NCI-H2081 (cell line): ENCODE measurements at places on chromosomes 13 and 19.
A peak's percentile ranks its signal among the peaks of the same experiment; 100 is the strongest.

- no peak for DNase-seq
Observed at GRCh38 chr13:110506859-110507566, 54.5 kb downstream of the RAB20 start.

DNA sequence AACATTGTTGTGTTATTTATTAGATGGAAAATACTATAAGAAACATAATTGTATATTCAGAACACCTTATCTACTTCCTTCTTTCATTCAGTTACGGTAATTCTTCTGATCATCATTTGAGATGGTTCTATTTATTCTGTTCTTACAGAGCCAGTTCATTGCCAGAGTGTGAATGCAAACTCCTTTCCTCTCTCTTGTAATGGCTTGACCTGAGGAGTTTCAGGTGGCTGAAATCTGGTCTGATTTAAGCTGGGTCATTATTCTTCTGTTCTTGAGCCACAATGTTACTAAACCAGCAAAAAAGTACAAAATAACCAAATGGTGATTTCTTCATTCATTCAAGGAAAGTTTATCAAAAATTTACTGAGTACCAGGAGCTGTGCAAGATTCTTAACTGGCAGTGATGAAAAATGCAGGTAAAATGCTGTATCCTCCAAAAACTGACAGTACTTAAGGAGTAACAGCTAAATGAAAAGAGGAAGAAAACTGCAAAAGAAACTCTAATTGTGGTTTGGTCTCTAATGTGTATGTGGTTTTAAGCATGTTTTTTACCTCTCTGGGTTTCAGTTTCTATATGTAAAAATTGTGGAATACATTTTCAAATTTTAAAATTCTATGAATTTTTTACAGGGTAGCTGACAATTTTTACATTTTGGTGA is 182.4 kb upstream of the UFM1 start:
- DNase-seq = no peak

DNA sequence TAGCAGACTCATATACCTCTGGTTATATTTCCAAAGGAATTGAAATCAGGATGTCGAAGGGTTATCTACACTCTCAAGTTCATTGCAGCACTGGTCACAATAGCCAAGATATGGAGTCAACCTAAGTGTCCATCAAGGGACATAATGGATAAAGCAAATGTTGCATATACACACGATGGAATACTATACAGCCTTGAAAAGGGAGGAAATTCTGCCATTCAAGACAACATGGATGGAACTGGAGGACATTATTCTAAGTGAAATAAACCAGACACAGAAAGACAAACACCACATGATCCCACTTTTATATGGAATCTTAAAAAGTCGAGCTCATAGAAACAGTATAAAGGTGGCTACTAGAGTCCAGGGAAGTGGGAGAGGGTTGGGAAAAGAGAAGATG is 13.6 kb upstream of the ERCC1 start:
- DNase-seq = no peak

DNA sequence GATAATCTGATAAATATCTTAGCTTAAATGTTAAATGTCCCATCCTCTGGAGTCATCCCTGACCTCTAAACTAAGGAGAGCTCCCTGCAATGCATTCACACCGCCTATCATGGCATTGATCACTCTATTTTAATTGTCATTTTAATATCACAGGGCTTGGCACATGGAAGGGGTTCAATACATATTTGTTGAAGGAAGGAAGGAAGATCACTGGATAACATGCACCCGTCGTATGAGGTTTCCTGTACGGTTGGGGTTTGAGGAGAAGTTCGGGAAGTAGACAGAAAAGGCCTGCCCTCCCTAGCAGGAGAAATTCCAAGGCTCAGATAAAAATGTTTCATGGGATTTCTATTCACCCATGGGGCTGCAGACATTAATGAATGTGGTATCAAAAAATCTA is 102.0 kb downstream of the MBNL2 start:
- no peak for DNase-seq

- peak; percentile 63 for DNase-seq
Observed at GRCh38 chr19:14433554-14434501, 722 bp downstream of the PKN1 start.

DNA sequence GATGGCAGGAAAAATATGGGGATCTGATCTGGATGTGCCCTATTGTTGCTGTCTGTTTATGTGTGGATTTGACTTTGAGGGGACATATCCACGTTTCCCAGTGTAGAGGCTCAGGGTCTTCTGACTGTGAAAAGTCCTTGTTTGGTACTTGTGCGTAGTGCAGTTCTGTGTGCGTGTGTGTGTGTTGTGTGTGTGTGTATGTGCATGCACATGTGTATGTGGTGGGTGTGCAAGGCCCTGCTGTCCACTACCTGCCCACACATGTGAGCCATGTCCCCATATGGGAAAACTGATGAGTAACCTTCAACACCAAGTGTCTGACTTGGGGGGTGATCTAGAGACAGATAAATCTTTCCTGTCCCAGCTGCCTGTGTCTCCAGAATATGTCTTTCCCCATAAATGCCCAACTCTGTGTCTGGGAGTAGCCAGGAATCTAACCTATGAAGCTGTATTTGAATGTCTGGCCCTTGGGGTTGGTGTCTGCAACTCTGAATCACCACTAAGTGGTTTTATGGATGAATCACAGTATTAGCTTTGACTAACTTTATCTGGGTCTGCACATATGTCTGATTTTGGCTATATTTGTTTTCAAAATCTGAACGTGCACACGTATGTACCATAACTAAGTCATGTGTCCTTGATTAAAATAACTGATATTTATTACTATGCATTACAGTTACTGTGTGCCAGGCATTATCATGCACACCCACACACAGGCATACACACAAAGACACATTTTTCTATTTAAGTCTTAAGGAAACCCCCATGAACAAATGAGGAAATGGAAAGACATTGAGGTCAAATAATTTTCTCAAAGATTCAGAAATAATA is 17.4 kb downstream of the KLK2 start:
- DNase-seq = no peak

DNA sequence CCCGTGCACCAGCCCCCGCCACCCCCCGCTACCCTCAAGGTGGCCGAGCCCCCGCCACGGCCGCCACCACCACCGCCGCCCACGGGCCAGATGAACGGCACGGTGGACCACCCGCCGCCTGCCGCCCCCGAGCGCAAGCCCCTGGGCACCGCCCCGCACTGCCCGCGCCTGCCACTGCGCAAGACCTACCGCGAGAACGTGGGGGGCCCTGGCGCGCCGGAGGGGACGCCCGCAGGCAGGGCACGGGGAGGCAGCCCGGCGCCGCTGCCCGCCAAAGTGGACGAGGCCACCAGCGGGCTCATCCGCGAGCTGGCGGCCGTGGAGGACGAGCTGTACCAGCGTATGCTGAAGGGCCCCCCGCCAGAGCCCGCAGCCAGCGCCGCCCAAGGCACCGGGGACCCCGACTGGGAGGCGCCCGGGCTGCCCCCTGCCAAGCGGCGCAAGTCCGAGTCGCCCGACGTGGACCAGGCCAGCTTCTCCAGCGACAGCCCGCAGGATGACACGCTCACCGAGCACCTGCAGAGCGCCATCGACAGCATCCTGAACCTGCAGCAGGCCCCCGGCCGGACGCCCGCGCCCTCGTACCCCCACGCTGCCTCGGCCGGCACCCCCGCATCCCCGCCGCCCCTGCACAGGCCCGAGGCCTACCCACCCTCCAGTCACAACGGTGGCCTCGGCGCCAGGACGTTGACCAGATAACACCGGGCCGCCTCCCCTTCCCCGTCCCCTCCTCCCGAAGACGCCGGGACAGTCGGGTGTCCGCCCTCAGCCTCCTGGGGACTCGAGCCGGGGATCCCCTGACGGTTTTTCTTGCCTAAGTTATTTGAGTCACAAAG is 11.3 kb upstream of the EHD2 start:
- no peak for DNase-seq

DNA sequence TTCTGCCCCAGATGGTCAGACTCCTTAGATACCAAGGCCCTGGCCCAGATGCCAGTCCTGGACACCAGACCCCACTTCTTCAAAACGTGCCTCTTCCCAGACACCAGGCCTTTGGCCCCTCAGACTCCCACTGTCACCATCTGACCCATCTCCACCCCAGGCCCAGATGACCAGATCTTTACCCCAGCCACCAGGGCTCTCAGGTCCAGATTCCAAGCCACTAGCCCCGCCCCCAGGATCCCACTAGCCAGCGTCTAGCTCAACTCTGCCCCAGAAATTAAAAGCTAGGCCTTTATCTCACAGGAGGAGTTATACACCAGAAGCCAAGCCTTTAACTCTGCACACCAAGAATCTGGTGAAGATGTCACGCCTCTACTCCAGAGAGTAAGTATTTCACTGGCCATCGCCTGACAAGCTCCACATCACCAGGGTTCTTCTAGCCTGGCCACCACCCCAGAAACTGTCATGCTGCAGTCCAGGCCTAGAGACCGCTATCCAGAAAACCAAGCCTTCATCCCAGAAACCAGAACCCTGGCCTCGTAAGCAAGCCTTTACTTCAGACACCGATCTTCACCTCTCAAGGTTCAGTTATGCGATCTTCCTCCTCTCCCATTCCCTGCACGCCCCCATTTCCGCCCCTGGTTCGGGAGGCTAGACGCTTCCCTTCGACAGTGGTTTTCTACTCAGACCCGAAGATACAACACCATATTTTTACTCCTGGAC is 595 bp downstream of the XAB2 start:
- DNase-seq = no peak

DNA sequence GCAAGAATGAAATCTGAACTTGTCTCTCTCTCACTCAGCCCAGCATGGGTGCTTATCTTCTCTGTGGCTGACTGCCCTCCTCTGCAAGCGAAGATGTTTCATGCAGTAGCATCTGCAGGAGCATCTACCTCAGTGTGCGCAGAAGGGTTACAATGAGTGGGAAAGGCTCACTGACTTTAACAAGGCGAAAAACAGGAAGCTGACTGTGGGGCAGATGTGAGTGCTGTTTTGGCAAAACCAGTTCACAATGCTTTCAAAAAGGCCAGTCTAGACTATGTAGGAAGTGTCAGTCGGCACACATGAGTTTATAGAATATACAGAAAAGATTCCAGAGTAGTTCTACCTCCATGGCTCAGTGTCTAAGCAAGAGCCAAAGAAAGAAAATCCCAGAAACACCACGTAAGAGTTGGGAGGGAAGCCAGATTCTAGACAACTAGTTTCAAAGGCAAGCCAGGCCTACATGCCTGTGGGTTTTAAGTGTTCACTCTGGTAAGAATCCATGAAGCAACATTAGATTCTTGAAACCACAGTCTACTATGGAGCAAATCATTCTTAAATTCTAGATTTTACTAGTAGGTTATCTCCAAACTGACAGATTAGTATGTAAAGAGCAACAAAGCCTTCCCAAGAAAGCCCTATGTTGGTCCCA is 124.5 kb downstream of the ABCC4 start:
- no peak for DNase-seq

GRCh38 chr19:8017808-8018207 is 12.4 kb upstream of the ELAVL1 start:
- no peak for DNase-seq

- DNase-seq = no peak
Observed at GRCh38 chr13:36352350-36352749, 6.2 kb upstream of the SPART start.

DNA sequence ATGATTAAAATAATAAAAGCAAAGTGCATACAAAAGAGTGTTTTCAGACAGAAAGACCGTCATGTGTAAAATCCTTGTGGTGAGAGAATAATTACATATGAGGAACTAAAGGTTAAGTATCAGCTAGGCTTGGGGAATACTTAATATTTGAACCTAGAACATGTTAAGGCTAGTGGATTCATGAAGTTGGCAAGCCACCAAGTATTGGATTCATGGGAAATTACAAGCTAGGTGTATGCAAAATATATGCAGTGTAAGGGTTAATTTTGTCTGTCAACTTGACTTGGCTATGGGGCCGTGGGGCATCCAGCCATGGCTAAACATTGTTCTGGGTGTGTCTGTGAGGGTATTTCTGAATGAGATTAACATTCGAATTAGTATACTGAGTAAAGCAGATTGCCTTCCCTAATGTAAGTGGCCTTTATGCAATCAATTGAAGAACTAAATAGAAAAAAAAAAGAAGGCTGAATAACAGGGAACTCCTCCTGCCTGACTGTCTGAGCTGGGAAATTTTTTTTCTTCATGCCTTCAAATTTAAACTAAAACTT is 533.5 kb upstream of the KLF12 start:
- no peak for DNase-seq

DNA sequence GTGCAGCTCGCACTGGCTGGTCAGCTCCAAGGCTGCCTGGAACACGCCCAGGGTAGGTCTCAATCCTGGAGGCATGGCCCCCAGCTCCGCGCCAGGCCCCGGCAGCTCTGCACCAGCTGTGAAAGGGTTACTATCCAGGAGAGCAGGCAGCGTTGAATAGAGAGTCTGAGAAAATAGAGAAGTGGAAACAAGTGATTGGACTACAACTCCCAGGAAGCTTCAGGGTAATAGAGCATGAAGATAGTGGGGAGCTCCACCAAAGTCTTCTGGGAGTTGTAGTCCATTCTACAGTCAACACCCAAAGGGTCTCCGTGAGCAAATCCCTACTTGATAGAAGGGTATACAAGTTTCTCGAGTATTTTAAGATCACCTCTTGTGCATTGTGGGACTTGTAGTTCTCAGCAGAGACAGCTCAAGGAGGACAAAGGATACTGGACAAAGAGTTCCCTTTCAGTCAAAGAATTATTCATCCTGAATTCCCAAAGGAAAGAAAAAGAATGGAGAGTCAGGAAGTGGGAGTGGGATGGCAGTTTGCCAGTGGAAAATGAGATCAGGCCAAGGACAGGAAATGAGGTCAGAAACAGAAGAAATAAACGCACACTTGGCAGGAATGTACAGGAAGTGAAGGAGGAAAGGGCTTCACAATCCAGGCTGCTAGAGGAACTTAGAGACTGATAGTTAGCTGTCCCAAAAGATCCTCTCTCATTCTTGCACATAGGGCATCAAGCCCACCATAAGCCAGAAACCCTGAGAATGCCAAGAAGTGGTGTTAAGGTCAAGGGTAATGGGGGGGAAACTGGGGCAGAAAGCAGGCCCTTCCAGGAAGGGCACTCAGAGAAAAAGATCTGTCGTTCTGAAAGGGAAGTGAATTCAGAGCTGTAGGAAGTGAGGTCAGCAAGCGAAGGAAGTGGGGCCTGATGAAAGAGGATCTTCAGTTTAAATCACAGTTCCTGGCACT is 5.5 kb upstream of the MAMSTR start:
- peak; percentile 71 for DNase-seq

- DNase-seq = peak; percentile 84
Observed at GRCh38 chr19:55341171-55341588, 1.5 kb downstream of the KMT5C start.
